AG04450 (cell line): ENCODE measurements at places on chromosomes 6 and 20.

GRCh38 chr6:11766589-11767450, 11.8 kb downstream of the ADTRP start:
- peak; percentile 88 for DNase-seq

GRCh38 chr20:32685541-32686529, 12.1 kb upstream of the C20orf203 start:
- peak; percentile 81 for DNase-seq

GRCh38 chr20:6925744-6926278, 158.3 kb downstream of the BMP2 start:
- no peak for DNase-seq

- DNase-seq: no peak
Observed at GRCh38 chr6:41073968-41074691, 1.4 kb downstream of the NFYA start.

DNA sequence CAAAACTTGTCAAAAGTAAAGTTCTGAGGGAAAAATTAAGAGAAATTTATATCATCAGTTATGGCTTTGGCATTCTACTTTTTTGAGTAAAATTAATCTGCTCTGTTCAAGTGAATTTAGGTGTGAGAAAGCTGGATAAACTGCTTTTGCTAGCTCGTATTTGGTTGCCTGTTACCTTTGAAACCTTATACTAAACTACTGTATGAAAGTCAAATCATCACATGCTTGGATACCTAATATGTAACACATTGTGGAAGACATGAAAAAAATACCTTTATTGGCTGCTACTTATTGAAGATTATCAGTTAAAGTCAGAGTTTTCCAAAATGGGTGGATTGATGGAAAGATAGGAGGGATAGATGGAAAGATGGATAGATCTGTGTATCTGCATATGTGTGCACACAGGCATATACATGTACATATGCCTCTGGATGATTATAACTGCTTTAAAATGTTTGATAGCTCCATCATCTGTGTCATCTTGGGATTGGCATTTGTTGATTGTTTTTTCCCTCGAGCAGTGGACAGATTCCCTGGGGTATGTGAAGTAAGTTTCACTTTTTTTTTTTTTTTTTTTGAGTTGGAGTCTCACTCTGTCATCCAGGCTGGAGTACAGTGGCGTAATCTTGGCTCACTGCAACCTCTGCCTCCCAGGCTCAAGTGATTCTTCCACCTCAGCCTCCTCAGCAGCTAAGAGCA, 24.3 kb downstream of the SCAF8 start:
- DNase-seq: no peak

DNA sequence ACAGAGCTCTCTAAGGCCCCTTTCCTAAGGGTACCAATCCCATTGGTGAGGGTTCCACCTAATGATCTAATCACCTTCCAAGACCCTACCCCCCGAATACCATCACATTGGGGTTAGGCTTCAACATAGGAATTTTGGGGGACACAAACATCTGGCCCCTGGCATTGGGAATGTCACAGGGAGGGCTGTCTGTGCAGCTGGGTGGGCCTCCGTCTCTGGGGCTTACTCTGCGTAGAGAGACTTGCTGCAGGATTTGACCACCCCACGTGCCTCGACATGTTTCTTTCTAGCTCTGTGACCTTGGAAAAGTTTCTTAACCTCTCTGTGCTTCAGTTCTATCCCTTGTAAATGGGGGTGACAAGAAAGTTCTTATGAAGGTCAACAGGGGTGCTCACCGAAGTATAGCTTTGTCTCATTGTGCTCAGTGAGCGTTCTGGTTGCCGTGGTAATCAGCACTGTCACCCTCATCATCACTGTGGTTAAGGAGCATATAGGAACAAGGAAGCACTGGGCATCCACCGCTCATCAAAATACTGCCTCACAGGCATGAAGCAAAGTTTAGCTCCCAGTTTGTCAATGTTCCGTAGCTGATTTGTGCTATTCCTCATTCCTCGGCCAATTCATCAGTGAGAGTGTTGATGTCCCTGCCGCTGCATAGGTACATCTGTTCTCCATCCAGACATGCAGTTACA, 152.8 kb downstream of the SYCP2 start:
- DNase-seq: no peak

DNA sequence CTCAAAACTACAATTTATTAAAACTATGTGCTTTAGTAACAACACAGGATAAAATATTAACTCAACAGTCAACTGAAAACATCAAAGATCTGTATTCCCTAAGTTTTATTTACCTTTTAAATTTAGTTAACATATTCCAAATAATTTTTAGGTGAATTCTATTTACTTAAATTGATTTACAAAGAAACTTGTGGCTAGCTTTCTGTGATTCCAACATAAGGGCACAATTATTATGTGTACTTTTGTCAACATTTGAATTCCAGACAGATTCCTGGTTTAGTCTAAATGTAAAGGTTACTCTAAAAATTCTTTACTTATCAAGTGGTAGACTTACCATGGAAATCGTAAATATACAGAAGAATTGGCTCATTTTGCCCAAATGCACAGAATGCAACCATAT, 70.7 kb downstream of the AHI1 start:
- no peak for DNase-seq

DNA sequence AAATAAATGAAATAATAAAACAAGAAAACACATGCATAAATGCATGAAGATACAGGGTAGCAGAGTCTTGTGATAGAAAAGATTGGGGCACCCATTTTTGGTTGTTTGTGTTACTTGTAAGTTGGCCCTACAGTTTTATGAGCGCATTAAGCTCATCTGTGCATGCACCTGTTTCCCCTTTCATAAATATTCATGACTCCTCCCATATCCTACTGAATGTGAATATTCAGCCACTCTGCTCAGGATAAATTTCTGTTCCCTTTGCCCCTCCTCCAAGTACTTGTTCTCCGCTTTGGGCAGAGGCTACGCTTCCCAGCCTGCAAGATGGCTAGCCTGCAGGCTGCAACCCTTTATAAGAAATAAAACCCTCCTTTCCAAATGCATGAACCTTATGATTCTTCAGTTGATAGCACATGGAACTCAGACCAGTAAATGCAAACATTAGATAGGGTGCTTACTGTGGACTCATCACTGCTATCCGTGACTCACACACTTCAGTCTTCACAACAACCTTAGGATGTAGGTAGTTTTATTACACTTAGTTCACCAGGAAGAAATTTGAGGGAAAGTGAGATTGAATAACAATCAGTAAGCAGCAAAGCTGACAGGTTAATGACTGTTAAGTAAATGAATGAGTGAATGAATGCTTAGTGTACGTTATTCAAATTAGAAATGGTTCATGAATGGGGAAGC, 15.0 kb downstream of the ALDH8A1 start:
- DNase-seq: no peak

DNA sequence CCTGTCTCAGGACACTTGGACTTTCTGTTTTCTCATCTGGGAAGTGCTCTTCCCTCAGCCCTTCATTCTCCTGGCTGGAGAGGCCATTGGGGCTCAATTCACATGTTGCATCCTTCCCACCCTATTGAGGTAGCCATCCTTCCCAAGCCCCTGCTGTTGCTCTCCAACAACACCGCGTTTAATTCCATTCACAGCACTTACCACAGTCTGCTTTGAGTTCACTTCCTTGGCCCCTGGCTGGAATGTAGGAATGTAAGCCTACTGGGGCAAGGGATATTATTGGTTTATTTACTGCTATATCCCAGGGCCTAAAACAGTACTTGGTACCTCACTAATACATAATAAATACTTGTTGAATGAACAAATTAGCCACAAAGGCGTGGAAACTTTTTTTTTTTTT, 6.7 kb upstream of the GFOD1 start:
- DNase-seq: no peak

DNA sequence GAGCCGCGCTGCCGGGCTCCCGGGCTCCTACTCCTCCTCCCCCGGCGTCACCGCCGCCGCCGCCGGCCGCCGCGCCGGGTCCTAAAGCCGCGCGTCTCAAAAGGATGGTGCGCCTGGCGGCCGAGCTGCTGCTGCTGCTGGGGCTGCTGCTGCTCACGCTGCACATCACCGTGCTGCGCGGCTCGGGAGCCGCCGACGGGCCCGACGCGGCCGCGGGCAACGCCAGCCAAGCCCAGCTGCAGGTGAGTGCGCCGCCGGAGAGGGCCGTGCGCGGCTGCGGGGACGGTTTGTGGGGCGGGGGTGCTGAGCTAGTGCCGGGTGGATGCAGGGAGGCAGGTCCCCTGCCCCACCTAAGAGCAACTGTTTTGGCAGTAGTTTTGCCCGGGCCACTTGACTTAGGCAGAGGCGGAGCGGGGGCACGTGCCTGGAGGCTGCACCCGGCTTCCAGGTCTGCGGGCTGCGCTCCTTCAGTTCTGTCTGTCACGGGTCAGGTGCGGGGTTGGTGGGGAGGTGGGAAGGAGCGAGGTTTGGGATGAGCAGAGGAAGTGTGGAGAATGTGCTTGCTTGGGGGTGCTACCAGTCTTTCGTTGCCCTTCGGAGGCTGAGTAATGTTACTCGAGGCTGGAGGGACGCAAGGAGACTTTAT, 722 bp downstream of the ISM1 start:
- DNase-seq: no peak

GRCh38 chr6:18656506-18656905, 269.4 kb downstream of the RNF144B start:
- no peak for DNase-seq

DNA sequence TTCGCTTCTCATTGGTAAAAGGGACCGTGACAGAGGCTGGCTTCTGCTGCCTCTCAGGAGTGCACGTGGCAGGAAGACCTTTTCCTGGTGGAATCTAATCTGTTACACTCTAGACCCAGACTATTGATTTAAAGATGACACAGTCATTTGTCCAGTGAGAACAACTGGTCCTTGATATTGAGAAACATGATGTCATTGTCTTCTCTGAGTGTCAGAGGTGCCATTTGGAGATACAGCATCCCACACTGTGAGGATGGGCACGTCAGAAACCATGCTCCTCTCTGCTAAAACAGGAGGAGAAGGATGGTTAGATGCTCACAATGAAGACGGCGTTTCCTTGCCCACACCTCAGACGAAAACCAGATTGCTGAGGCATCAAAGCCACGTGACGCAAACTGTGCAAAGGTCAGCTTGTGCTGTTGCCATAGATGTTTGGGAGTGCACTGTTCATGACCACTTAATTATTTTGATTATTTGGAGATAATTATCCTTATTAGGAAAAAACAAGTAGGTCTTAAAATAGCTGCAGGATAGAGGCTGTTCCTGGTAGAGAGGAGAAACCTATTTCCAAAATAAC, 169.0 kb downstream of the SMOC2 start:
- DNase-seq: no peak

- DNase-seq: no peak
Observed at GRCh38 chr6:157050537-157051265, 272.6 kb downstream of the TMEM242 start.

GRCh38 chr6:140623498-140623897, 1249.0 kb upstream of the CITED2 start:
- peak; percentile 61 for DNase-seq

- DNase-seq: no peak
Observed at GRCh38 chr6:163916315-163917081, 502.0 kb downstream of the QKI start.

DNA sequence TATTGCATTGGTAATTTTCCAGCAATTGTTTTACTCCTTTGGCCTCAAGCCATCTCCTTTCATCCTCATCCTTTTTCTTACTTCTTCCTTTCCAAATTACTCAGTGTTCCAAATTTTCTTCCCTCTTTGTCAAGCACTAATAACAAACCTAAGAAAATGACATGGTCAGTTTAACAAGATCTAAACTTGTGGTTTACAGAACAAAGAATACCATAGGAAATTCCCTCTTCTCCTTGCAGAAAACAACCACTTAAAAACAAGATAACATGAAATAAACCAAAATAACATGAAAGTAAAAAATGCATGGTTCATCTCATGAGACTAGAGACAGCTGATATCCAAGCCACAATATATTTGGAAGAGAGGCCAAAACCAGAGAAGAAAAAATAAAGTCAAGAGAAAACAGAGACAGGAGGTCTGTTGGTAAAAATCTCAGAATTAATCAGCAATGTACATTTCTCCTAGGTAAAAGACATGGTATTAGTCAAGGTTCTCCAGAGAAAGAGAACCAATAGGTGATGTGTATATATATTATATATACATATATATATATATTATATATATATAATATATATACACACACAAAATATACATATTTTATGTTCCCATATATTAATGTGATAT, 51.0 kb upstream of the SENP6 start:
- no peak for DNase-seq

- DNase-seq: no peak
Observed at GRCh38 chr6:125301435-125302391, at the start of gene HDDC2. Gene HDDC2 (minus strand): TSS chr6:125301967. CDS start chr6:125301932, 35 bp downstream.

- no peak for DNase-seq
Observed at GRCh38 chr6:40706178-40706577, 119.0 kb upstream of the LRFN2 start.

DNA sequence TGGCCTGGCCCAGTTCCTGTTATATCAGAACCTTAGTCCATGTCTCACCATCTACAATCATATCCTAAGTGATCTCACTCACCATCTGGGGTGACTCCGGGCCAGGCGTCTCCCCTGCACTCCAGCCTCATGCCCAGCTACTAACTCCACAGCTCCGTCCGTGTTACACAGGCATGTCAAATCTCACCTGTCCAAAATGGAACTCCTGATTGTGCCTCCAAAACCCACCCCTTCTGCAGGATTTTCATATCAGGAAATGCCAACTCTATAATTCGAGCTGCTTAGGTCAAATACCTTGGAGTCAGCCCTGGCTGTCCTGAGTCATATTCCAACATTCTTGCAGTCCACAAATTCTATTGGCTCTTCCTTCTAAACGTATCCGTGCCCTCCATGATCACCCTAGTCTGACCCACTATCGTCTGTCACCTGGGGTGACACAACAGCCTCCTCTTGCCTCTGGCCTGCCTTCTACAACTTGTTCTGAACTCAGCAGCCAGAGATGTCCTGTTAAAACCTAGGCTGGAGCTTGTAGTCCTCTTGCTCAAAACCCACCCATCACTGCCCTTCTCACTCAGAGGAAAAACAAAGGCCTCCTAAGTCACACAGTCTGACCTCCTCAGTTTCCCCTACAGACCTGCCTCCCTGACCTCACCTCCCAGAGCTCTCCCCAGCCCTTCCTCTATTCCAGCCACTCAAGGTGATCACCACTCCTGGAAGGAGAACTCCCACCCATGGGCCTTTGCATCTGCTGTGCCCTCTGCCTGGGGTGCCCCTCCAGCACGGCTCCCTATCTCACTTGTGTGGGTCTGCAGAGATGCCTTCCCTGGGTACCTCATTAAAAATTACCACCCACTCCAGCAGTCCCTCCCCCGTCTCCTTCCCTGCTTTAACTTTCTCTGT, 85.3 kb upstream of the SIRPA start:
- DNase-seq: no peak

GRCh38 chr20:5836569-5836968, 86.4 kb downstream of the SHLD1 start:
- DNase-seq: no peak

DNA sequence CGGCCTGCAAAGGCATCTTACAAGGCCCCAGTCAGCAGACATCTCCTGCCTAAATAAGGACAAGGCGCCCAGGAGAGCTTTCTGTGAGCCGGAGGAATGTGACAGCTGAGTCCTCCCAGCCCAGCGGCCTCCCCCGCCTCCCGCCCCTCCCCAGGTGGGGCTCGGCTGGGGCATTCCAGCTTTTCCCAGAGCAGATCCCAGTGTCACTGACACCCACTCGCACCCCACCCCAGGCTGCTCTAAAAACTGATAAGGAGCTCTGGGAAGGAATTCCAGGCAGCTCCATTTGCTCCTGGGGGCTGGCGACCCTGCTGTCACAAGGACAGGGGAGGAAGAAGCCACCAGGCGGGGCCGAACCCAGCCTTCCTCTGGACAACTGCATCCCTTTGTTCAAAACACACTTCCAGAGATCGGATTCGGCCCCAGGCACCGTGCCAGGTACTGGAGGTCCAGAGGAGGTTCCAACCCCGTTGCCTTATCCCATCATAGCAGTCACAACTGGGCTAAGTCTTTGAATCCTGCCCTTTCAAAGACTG, 49.7 kb downstream of the JPH2 start:
- peak; percentile 21 for DNase-seq

GRCh38 chr6:45084257-45084656, 243.9 kb upstream of the RUNX2 start:
- DNase-seq: no peak
